ENCODE measurements at places on chromosomes 2 and 18. TPM values are rescaled to one million over a fixed set of nuclear protein-coding genes. Genes with fewer than 3 reads are reported as not detected.

GAD1 gene
- total RNA-seq = 2.5 TPM

FAM124B gene
- not detected for total RNA-seq

CFAP65 gene
- total RNA-seq = not detected

PDK1 gene
- total RNA-seq = 26.5 TPM

TUBB8B gene
- total RNA-seq = not detected

GAREM1 gene
- 21.4 TPM for total RNA-seq

UGT1A3 gene
- not detected for total RNA-seq

NEUROD1 gene
- not detected for total RNA-seq

RAB6C gene
- not detected for total RNA-seq

PARD3B gene
- 11.6 TPM for total RNA-seq

COL4A3 gene
- total RNA-seq = 0.49 TPM

HOXD3 gene
- not detected for total RNA-seq

KCNJ13 gene
- total RNA-seq = not detected

CD8B2 gene
- total RNA-seq = not detected

CCDC68 gene
- 3.3 TPM for total RNA-seq

ELOA2 gene
- not detected for total RNA-seq

DSC2 gene
- total RNA-seq = 17.6 TPM

GKN2 gene
- not detected for total RNA-seq

SH3RF3 gene
- 21.7 TPM for total RNA-seq

NAB1 gene
- 48.5 TPM for total RNA-seq

UGT1A1 gene
- total RNA-seq = not detected

INO80B gene
- 36.0 TPM for total RNA-seq

SPATA3 gene
- not detected for total RNA-seq

KCNF1 gene
- not detected for total RNA-seq

GCG gene
- total RNA-seq = not detected

DUSP2 gene
- total RNA-seq = 1.3 TPM

NTSR2 gene
- total RNA-seq = not detected

CDK5R2 gene
- not detected for total RNA-seq

DSG4 gene
- total RNA-seq = not detected

ANKRD30B gene
- not detected for total RNA-seq

INHA gene
- total RNA-seq = 2.2 TPM

PDE11A gene
- total RNA-seq = not detected

AKAIN1 gene
- not detected for total RNA-seq

LYPD6B gene
- total RNA-seq = 0.37 TPM

GPR35 gene
- 0.81 TPM for total RNA-seq

INPP1 gene
- 24.8 TPM for total RNA-seq

DSC3 gene
- total RNA-seq = 60.8 TPM

CYP26B1 gene
- total RNA-seq = 16.9 TPM

TMEM150A gene
- 14.5 TPM for total RNA-seq
